DMS 273 treated with DMSO at 0.1 percent for 48 hours (cell line): ENCODE measurements at places on chromosomes 2 and 18.

- DNase-seq: no peak
Observed at GRCh38 chr2:118050974-118051373, 37.1 kb upstream of the CCDC93 start.

DNA sequence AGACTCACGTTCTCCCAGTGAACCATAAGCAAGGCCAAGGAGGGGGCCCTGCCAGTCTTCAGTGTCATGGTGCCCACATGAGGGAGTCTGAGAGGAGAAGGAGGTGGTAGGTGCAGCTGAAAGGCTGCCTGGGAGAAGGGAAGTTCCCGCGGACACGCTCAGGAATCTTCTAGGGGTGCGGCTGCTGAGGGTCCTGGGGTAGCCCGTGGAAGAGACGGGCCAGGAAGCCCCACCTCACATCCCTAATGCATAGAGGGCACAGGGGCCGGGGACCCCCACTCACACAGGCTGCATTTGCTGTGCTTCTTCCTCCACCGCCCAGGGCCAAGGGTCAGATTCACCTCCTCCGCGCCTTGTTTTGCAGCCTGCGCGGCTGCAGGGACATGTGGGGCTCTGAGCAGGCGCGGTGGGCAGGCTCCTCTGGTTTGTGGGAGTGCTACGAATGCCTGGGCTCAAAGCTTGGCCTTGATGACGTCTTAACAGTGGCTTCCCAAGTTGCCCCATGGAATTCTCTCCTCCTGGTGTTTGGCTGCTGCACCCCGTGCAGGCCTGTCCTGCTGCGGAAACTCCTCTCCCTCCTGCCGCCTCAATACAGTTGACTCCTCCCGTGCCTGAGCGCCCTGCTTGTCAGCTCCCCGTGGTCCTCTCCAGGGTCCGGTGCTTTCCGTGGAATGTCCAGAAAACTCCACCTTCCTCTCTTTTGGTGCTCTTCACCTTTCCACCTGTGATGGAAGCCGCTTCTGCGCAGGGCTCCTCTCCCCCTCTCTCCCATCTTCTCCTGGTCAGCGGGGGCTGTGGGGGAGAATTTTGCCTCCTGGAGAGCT is 95.7 kb downstream of the VAPA start:
- DNase-seq: no peak

DNA sequence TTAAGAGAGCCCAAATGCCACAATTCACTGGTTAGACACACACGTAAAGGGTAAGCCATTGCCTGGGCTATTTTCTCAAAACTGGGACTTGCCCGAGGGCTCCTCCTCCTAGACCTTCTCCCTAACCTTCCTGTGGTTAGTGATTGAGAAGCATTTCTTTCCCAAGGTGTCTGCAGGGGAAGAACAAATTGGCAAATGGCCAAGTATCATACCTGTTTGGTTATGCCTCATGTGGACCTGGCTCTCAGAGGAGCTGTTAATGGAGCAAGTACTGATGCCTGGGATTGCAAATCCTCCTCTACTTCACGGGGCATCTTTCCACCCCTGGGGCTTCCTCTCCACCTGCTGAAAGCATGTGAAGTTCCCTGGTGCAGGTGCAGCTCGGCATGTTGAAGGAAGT is 187.5 kb upstream of the CYRIA start:
- no peak for DNase-seq

GRCh38 chr2:239039479-239039861 is 191.6 kb downstream of the TWIST2 start:
- no peak for DNase-seq

GRCh38 chr2:227222292-227222691 is 57.9 kb downstream of the COL4A3 start:
- no peak for DNase-seq

DNA sequence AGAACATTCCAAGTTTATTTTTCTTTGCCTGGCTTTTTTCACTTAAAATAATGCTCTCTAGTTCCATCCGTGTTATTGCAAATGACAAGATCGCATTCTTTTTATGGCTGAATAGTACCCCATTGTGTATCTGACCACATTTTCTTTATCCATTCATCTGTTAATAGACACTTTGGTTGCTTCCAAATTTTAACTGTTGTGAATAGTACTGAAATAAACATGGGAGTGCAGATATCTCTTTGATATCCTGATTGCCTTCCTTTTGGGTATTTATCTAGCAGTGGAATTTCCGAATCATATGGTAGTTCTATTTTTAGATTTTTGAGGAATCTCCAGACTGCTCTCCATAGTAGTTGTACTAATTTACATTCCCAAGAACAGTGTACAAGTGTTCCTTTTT is 230.5 kb downstream of the FIGN start:
- DNase-seq: no peak

- no peak for DNase-seq
Observed at GRCh38 chr18:26357960-26358359, 131.7 kb downstream of the TAF4B start.

DNA sequence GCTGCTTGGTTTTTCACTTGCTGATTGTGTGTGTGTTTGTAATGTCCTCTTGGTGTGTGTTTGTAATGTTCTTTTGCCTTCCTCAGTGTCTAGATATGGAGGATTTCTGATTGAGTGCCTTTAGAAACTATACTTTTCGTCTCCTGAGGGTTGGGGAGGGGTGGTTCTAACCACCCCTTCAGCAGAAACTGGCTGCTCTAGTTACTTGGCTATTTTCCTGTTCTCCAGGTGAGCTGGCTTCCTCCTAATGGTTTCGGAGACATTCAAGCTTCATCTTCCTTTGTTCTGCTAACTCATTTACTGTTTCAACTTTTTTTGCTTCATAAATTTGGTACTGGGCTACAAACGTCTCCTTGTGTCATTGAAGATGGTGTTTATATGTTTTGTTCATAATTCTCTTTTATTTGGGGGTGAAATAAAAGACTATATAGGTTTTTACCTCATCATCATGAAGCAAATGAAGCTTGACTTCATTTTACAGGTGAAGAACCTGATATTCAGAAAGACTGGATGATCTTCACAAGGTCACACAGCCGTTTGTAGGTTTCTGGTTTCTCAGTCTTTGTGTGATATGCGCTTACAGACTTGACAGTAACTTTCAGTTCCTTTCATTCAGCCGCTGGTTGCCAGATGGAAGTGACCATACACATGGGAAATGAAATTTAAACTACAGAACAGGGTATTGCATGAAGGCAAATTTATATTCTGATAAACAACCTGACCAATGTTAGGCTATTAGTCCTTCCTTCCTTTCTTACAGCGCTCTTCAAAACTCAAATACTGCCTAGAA is 238.5 kb downstream of the GALR1 start:
- no peak for DNase-seq

DNA sequence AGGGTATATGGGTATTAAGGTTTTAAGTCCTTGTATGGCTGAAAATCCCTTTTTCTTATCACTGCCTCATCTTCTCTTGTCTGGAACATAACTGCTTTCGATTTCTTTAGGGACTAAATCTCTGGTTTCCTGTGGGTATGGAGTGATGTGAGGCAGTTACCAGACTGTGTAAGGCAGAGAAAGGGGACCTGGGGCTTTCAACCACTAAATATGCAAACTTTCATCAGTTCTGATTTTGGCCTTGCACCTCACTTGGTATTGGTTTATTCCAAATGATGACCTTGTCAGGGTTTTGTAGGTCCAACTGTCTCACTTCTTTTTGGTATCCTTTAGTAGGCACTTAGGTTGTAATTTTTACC is 9.3 kb downstream of the MAP4K4 start:
- no peak for DNase-seq

GRCh38 chr2:101253703-101254450 is 1.2 kb downstream of the CNOT11 start:
- DNase-seq: no peak

DNA sequence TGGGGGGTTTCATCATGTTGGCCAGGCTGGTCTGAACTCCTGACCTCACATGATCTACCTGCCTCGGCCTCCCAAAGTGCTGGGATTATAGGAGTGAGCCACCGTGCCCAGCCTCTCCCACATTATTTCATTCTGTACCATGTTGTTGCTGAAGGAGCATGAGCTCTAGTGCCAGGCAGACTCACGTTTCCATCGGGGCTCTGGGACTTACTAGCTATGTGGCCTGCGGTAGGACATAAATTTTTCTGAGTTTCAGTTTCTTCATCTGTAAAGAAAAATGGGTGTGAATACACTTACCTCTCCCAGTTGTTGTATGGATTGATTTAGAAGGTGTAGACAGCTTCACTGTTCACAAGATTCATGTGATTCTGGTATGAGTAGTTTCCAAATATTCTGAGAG is 30.8 kb upstream of the CCL20 start:
- DNase-seq: no peak

GRCh38 chr2:138548796-138549195 is 47.2 kb downstream of the SPOPL start:
- no peak for DNase-seq

- no peak for DNase-seq
Observed at GRCh38 chr2:202025816-202026215, 7.8 kb upstream of the FZD7 start.

DNA sequence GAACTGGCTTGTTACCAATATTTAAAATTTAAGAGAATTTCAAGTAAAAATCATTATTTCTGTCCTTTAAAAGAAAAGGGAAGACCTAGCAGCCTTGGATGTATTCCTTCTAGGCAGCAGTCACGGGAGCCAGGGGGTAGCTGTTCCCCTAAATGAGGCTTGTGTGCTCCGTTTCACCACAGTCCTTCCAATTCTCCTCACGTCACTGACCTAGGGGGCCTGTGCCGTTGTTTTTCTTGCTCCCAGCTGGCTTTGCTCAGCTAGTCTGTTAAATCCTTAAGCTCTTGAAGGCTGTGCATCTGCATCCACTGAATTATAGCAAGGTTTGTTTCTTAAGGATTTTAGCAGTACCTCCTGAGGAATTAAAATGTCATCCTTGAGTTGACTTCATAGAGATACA is 9.9 kb downstream of the KLHL23 start:
- DNase-seq: no peak

- no peak for DNase-seq
Observed at GRCh38 chr2:239326831-239327535, 73.8 kb downstream of the HDAC4 start.

- DNase-seq: no peak
Observed at GRCh38 chr2:158266111-158266510, 164.4 kb downstream of the UPP2 start.

- no peak for DNase-seq
Observed at GRCh38 chr2:133489641-133490410, 78.4 kb downstream of the NCKAP5 start.

- DNase-seq: no peak
Observed at GRCh38 chr2:199136242-199136641, 321.5 kb downstream of the SATB2 start.

DNA sequence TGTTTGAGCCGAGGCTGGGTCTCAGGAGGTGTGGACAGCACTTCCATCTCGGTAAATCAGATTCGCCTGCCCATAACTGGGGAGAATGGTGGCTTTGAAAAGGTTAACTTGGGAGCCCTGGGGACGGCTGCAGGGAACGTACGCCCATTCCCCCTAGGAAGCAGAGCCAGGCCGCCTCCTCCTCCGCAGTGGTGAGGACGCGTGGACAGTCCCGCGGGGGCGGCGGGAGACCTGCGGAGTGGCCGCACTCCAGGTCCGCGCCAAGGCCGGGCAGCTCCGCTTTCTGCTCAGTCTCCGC is 845 bp upstream of the MYCN start:
- no peak for DNase-seq

GRCh38 chr2:29689666-29690065 is 231.7 kb downstream of the ALK start:
- DNase-seq: no peak

DNA sequence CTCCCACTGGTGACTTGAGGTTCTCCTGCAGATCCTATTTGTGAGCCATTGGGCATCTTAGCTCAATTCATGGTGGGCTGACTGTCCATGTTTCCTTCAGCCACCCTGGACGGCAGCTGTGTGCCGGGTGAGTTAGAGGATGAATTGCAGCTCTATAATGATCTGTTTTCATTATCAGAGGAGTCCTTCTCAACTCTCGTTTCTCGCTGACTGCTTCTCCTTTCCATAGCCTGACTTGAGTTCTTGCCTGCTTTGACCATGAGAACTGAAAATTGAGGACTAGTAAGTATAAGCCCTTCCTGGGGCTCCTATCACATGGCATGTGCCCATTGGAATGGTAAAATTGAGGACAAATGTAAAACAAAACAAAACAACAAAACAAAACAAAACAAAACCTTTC is 121.8 kb downstream of the CDC42EP3 start:
- no peak for DNase-seq

GRCh38 chr2:101983486-101983885 is 8.3 kb upstream of the IL1R2 start:
- DNase-seq: no peak

DNA sequence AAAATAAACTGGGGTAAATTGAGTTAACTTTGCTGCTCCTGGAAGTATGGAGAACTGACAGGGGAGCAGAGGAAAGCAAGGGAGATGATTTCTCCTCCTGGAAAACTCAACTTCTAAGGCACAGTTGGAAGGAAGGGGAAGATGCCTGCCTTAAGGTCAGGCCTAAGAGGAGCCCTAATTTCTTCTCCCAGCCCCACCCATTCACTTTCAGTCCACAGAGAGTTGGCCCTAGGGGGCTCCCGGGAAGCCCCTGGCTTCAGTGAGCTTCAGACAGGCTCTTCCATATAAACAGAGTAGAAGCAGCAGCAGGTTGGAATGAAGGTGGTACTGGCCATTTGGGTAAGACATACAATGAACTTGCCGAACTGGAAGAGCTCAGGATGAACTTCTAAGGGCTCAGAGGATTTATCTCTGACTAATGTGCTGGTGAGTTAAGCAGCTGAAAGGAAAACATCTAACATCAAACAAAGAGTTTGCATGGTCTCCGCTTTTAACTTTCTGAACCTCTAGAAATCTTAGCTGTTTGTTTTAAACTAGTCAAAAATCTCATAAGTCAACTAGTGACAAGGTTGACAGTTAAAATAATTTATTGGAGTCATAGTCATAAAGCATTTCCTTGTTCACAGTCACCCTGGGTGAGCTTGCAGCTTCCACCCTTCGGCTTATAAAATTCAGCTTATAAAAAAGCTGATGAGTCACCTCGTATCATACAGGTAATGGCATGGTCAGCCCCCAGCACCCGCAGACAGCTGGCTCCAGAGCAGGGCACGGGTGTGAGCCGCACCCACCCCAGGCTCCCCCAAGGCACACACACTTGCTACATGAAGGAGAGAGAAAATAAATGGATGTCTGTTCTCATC is 9.8 kb downstream of the MALL start:
- DNase-seq: no peak

- DNase-seq: no peak
Observed at GRCh38 chr2:74419345-74419744, 2.1 kb downstream of the C2orf81 start.

DNA sequence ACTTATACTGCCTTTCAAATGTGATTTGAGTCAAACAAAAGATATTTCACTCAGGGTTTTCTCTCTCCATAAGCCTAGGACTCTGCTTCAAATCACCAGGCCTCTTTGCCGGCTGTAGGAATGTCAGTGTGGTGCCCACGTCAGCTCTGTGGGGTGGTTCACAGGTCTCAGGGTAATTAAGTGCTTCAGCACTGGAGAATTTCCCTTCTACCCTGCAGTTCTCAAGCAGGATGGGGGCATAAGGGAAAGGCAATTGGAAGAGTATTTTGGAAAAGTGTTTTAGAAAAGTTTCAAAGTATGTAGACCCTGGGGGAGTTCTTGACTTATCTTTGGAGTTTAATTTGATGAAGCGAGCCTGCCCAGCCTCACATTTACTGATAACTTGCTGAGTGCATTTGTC is 9.6 kb downstream of the CNGA3 start:
- no peak for DNase-seq

GRCh38 chr2:42098571-42099437 is 51.0 kb downstream of the PKDCC start:
- no peak for DNase-seq

- DNase-seq: no peak
Observed at GRCh38 chr2:133097666-133098065, 427.7 kb upstream of the LYPD1 start.
